ENCODE measurements at places on chromosomes 16 and 17. TPM values are rescaled to one million over a fixed set of nuclear protein-coding genes. Genes with fewer than 3 reads are reported as not detected.
A peak's percentile ranks its signal among the peaks of the same experiment; 100 is the strongest.

The C17orf100 gene
- polyA plus RNA-seq = 0.72 TPM

GRCh38 chr17:80612997-80613731 is 68.5 kb downstream of the RPTOR start:
- no peak for DNase-seq
- no peak overlapping the region for H3K27ac ChIP-seq
- H3K4me3 ChIP-seq = no peak overlapping the region
- no peaks in the 10 kb centered on the region for H3K4me1 ChIP-seq
- peaks cover 2% of the 10 kb centered on the region for H3K36me3 ChIP-seq
- no peaks in the 10 kb centered on the region for H3K27me3 ChIP-seq

GRCh38 chr16:67563708-67564468 is 1.6 kb downstream of the CTCF start:
- no peaks in the 10 kb centered on the region for H3K36me3 ChIP-seq
- H3K27ac ChIP-seq = peak overlapping the region; percentile 92
- peak overlapping the region; percentile 96 for H3K4me3 ChIP-seq

GRCh38 chr17:6430769-6431168 is 4.2 kb downstream of the AIPL1 start:
- H3K4me1 ChIP-seq = no peaks in the 10 kb centered on the region
- no peak overlapping the region for H3K27ac ChIP-seq
- no peaks in the 10 kb centered on the region for H3K36me3 ChIP-seq
- DNase-seq = no peak
- H3K4me3 ChIP-seq = no peak overlapping the region

The ASGR1 gene
- polyA plus RNA-seq = 0.12 TPM

The OSGIN1 gene
- polyA plus RNA-seq = 2.1 TPM
